ENCODE measurements at places on chromosomes 11 and 22. TPM values are rescaled to one million over a fixed set of nuclear protein-coding genes. Genes with fewer than 3 reads are reported as not detected.

Gene TMPRSS13
- total RNA-seq, result not detected

Gene PMM1
- total RNA-seq, result 6.0 TPM

Gene KRTAP5-1
- total RNA-seq, result not detected

Gene PANX3
- total RNA-seq, result not detected

Gene BEST1
- 0.28 TPM for total RNA-seq

Gene ISX
- not detected for total RNA-seq

Gene DDX17
- total RNA-seq, result 547 TPM

Gene OR52J3
- total RNA-seq, result not detected

Gene CRYBA4
- not detected for total RNA-seq

Gene CDPF1
- 6.1 TPM for total RNA-seq

Gene CHRDL2
- not detected for total RNA-seq

Gene PTGDR2
- not detected for total RNA-seq

Measured in endothelial cell of coronary artery (primary cell).